ENCODE measurements at places on chromosomes 12 and 14.
A peak's percentile ranks its signal among the peaks of the same experiment; 100 is the strongest.

- DNase-seq: no peak
These were observed 50.9 kb upstream of the INSM2 start for GRCh38 chr14:35482994-35483515.

DNA sequence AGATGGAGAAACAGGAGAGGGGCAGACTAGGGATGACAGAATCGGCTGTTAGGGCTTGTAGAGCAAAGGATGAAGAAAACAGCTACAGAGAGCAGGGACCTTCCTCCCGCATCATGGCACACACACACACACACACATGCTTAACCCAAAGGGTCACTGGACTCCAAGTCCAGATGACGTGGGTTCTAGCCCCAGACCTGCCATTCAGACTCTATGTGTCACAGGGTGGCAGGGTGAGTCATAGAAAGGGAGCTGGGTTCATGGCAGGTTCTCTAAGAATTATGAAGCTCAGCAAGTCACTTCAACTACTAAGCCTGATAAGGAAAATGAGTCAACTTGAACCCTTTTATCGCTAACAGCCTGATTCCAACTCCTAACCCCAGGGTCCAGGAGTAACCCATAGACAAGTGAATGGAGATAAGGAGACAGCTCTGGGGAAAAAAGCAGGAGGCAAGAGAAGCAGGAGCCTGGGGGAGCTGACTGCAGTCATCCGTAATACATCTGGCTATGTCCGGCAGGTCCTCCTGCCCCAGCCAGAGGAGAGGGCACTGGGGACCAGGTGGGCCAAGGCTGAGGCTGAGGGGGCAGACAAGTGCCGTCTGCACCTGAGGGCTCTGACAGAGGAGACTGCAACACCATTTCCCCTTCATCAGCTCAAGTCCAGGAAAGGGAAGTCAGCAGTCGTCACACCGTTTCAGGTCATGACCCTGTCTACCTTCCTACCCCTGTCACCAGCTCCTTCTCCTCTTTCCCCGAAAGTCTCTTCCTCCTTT is 3.6 kb upstream of the TNFRSF1A start:
- peak; percentile 10 for DNase-seq

- DNase-seq: no peak
These were observed 61.2 kb upstream of the FAM222A start for GRCh38 chr12:109652233-109652976.

DNA sequence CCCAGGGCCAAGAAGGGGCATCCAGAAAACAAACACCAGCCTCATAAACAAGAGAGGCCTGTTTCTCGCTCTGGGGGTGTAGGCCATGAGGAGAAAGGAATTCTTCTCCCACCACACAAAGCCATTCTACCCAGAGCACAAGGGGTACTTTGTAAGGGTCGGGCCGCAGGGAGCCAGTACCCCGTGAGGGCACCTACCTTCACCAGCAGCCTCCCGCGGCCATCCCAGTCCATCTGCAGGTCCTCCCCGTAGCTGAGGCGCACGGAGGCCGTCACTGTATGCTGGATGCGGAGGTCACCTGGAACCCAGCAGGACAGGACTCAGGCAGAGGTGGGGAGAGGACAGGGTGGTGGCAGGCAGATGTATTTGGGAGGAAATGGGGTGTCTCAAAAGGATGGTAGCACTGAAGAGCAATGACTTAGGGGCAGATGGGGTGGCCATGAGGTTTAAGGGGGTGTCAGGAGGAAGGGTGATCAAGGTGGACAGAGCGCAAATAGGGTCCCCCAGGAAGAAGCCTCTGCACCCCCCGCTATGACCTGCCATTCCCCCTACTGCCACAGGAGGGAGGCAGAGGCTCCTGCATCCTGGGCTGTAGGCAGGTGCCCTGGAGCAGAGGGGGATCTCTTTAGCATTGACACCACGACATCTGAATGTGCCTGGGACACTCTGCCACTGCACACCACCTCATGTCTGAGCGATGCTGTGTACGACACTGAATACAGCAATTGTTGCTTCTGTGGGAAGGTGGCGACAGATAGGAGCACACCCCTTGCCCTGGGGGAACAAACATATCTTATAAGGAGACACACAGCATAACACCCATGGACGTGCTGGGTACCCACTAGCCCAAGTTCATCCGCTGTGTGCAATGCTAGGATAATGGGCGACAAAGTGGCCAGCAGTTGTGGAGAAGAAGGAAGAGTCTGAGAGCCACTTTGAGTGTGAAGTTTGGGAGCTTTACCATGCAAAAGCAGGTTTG is 61.4 kb downstream of the VWF start:
- DNase-seq: peak; percentile 35

GRCh38 chr14:69662636-69663299 is 51.4 kb downstream of the SUSD6 start:
- DNase-seq: no peak

DNA sequence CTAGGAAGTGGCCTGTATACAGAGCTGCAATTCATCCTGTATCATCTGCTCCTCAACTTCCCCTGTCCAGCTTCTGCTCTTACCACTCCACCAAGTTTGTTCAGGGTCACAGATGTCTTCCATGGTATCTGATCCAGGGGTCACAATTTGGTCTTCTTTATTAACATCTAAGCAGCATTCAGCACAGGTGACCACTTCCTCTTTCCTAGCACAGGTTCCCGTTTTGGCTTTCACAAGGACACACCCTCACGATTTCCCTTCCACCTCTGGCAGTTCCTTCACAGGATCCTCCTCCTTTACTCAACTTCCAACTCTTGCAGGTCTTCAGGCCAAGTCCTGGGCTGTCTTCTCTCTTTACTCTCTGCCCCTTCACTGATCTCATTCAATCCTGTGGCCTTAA is 93.6 kb downstream of the TTC7B start:
- DNase-seq: no peak

DNA sequence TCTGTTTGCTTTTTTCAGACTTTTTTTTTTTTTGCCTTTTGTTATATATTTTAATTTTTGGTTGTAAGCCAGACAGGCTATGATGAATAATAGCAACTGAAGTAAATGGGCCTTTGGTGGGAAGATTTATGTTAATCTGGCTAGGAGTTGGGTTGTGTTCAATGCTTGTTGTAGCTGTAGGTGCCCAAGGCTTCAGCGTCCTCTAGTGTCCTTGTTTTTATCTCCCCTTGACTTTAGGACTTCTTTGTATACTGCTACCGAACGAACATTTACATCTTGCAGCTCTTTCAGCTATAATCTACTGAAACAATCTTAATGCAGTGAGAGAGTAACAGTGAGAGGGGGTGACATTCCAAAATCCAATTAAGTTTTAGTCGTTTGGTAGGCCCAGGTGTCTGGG is 848.4 kb upstream of the FBXO33 start:
- DNase-seq: no peak

DNA sequence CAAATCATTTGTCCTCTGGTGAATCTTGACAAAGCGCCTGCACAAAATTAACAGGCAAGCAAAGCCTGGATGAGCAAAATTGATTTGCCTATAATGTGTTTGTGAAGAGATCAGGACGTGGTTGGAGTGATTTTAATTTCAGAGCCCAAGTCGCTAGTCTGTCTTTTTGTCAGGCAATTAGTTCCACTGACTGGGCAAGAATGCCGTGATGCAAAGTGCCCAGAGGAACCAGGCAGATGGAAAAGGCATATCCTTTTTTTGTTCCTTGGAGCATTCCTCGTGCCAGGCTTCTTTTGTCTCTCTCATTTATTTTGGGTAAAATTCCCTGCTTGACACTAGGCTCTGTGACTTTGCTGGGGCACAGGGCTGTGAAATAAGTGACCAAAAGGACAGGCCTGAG is 65.9 kb upstream of the CCDC198 start:
- DNase-seq: no peak

DNA sequence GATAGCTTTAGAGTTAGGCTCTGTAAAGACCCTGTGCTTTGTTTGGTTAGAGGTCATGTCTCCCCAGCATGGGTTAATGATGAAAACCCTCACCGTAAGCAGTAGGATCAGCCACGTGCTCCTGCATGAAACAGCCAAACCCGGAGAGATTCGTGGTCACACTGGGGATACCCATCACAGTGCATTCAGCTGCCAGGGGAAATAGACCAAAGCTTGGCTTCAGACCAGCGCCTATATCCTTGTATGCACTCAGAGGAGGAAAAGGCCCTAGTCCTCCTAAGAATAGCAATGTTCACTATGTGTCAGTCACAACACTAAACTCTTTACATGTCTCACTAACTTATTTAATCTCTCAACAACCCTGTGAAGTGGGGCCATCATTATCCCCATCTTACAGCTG is 16.3 kb downstream of the SPX start:
- no peak for DNase-seq

GRCh38 chr12:23561364-23562345 is 387.8 kb downstream of the SOX5 start:
- no peak for DNase-seq

DNA sequence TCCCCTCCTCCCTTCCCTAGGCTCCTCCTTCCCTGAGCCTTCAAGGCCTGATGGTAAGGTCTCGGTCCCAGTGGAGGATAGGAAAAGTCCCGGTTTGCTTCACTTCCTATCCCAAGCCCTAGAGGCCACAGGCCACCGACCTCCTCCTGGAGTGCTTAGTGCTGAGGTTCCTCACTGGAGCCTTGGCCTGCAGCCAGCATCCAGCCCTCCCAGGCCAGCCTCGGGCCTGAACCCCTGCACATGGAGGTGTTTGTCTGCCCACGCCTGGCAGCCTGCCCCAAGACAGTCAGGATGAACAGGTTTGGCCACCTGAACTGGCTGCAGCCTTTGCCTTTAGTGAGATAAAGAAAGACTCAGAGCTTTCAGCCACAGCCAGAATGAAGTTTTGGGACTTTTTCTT is 15.8 kb upstream of the KRT7 start:
- no peak for DNase-seq

- no peak for DNase-seq
These were observed 23.4 kb downstream of the LTBR start for GRCh38 chr12:6407236-6407954.

- DNase-seq: no peak
These were observed 9.3 kb downstream of the DAAM1 start for GRCh38 chr14:59197695-59198262.

DNA sequence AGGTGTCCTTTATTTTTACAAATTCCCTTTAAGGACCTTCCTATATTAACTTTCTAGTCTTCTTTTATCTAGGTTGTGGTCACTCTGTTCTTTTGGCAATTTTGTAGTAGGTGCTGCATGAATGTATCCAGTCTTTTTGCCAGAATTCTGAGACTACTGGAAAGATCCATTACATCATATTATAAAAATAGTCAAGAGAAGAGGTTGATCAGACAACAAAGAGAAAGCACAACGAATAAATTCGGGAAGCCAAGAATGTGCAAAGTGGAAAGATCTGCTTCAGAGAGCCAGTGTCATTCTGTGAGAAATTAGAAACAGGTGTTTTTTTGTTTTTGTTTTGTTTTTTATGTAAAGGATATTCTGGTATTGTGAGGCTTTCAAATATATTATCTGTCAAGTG is 15.8 kb upstream of the SLC16A7 start:
- no peak for DNase-seq

DNA sequence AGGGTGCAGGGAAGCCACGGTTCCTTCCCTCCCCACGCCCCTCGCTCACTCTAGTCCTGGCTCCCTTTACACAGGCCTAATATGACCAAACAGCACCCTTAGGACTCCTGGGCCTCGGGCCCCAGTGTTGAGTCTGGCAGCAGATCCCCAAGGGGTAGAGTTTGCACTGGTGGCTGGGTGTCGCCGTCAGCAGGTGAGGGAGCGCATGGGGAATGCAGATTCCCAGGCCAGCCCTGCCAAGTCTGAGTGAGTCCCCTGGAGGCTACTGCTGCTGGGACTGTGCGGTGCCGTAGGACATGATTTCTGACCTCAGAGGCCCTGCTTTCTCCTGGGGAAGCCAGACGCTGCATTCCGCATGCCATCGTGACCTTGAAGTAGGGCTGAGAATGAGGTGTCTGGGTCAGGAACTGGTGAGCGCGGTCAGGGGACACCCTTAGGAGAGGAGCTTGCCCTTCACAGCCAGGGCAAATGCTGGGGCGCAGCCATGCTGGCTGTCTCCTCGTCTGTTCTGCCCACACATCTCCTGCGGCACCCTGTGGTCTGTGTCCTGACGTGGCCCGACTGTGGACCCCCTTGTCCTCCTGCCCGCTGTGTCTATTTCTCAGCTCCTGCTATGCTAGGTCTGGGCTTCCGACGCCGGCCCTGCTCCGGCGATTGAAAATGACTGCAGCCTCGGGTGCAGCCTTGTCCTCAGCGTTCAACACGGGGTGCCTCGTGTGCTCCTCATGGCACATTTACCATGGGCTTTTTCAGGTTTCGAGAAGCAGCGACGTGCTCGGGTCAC is 37.6 kb upstream of the PRMT8 start:
- DNase-seq: no peak

- DNase-seq: no peak
These were observed 12.1 kb upstream of the KRT83 start for GRCh38 chr12:52333321-52333720.

- no peak for DNase-seq
These were observed 16.4 kb upstream of the RNASE4 start for GRCh38 chr14:20667957-20668356.

DNA sequence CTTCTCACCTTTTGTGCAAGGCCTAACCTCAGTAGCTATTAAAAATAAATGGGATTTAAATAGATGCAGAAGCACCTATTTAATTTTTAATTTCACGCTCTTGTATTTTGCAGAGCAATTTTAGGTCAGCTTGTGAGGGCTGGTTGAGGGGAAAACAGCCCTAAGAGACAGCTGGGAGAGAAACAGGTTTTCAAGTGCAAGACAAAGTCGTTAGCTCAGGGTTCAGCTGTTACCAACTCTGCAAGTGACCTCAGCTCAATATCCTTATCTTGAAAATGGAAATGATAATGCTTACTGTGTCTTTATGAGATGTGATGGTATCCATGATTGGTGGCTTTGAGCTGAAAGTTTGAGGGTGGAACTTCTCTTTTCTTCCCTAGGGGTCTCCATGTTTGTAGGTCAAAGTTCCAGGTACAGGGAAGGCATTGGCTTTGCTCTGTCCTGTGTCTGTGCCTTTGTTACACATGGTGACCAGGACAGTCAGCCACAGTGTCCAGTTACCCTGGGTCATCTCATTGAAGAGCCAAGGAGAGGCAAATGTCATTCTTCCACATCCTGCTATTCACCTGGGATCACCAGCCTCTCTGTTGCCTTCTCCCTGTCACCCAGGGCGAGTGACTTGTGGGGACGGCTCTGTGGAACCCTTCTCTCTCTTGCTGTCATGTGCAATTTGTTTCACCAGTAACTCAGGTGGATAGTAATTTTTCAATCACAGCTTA is 100.3 kb downstream of the SAMD4A start:
- no peak for DNase-seq

- DNase-seq: peak; percentile 61
These were observed 3.5 kb upstream of the P2RX7 start for GRCh38 chr12:121128908-121129810.

DNA sequence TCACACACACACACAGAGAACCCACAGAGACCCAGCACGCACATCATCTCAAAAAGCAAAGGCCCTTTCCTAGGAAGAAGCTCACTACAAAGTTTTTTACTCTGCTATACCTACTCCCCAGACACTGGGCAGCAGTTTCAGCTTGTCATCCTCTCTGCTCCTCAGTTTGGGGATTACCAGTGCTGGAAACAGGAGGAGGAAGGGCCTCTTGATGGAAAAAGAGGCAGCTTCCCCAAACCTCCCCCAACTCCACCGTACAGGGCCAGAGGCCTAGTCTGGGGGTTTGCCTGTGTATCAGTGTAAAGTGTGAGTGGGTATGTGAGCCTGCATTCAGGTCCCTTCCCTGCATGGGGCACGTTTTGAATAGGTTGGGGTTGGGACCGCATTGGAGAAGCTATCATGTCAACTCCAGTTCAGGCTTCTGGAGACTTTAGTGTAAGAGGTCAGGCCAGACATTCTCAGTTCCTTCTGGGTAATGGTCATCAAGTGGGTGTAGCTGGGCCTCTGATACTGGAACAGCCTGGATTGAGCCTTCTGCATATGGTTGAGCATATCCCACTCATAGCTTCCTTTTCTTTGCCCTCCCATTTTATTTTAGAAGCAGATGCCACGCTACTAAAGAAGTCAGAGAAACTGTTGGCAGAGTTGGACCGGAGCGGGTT is 1.2 kb downstream of the REM2 start:
- DNase-seq: no peak
